NB4 (cell line): ENCODE measurements at places on chromosomes 6 and 20.

DNA sequence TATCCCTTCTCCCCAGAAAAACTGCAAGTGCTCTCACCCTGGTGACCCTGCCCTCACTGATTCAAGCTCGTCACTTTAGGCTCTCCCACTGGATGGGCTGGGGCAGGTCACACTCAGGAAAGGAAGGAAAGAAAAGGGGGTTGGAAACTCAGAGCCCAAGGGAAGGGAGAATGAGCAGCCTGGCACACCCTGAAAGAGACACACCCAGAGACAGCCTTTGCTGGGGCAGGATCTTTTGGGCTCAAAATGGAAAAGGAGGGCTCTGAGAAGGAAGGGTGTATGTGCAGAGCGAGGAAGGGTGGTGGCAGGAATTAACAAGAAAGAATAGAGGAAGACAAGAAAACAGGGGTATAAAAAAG is 2.5 kb downstream of the PPP1R18 start:
- no peak for DNase-seq

GRCh38 chr20:35773154-35773751 is 1.4 kb downstream of the PHF20 start:
- DNase-seq: peak; percentile 70

GRCh38 chr6:5424726-5425125 is 163.4 kb downstream of the FARS2 start:
- no peak for DNase-seq

DNA sequence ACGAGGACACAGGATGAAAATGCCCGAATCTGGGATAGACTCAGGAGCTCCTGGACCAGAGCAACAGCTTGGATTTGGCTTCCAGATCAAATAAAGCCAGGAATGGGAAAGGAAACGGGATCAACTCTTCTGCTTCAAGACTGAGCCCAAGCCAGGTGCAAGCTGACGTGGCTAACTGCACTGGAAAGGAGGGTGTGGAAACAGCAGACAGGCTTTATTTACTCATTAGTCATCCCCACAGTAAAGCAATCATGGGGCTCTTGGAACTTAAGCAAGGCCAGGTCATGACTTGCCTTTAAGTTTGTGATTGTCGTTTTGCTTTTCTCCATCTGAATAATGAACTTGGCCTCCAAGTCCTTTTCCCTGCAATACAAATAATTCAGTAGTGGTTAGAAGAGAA is 45.2 kb downstream of the KIF16B start:
- no peak for DNase-seq

- DNase-seq: no peak
These were observed 63.1 kb downstream of the ANKRD6 start for GRCh38 chr6:89495961-89496535.

DNA sequence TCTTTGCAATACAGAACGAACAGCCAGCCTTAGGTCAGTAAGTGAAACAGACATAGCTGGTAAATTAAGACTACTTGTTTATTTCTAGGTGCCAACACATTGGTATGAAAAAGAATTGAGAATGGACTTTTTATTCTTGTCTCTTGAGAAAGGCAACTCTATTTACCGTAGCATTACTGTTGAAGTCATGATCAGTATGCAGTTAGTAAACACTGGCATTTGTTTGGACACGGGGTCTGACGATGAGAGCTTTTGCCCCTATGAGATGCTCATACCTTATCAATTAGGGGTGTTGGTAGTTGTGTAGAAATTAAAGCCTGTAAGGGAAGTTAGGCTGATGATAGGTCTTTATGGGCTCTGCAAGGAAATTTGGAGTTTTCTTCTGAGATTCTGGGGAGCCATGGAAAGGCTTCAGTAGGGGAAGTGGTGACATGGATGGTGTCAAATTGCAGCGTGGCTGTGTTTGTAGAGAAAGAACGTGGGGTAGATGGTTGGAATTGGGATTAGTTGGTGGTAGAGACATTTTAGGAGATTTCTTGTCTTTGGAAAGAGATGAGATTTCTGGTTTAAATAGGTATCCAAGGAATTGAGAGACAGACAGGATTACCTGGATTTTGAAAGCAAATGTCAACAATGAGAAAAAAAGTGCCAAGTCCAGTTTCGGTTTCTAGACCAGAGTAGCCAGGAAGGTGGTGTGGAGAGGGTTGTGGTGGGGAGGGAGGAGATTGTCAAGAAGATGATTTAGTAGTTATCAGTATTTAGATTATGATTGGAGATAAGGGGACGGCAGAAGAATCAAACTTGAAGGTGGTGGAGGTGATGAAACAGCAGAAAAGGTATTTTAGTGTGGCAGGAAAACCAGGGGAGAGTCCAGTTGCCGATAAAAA is 116.6 kb downstream of the JARID2 start:
- DNase-seq: no peak

DNA sequence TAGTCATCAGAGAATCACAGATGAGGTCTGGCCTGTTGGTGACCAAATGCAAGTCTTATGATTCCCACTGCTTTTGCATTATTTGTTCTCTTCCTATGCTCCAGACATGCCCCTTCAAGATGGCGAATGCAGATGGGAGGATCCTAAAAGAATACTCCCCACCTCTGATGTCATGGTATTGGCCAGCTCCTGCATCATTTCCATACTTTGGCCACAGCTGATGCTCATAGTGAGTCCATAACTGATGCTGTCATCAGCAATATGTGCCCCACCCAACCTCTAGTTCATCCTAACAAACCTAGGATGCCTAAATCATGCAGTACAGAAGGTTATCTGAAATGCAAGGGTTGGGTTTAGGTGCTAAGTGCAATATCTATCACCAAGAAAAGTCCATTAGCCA is 5.4 kb upstream of the WFDC9 start:
- no peak for DNase-seq

GRCh38 chr6:94270091-94270948 is 851.0 kb upstream of the EPHA7 start:
- peak; percentile 11 for DNase-seq

GRCh38 chr6:150766201-150766997 is 99.1 kb upstream of the MTHFD1L start:
- DNase-seq: no peak

- DNase-seq: no peak
These were observed 20.2 kb upstream of the CD93 start for GRCh38 chr20:23106271-23106851.

GRCh38 chr20:21019814-21020658 is 86.1 kb downstream of the LINC00237 start:
- no peak for DNase-seq

DNA sequence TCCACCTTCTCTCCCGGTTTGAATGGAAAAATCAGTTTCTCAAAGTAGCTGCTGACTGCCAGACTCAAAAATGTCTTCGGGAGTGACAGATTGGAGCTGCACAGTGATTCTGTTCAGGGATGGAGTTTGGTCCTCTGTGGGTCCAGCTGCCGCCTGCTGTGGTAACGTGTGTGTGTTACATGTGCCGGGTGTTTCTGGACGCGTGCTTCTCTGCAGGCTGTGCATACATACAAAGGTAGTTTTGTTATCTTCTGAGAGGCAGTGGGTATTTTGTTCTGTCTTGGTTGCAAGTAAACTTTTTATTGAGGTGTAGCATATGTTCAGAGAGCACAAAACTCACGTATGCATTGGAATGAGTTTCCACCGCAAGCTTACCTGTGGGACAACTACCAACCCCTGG is 41.3 kb upstream of the NAA20 start:
- no peak for DNase-seq

- DNase-seq: no peak
These were observed 99.7 kb upstream of the KCNK16 start for GRCh38 chr6:39422238-39422637.

- DNase-seq: no peak
These were observed 568.0 kb downstream of the KIF16B start for GRCh38 chr20:16005021-16005914.

- DNase-seq: no peak
These were observed 4.0 kb downstream of the SLC52A3 start for GRCh38 chr20:764255-764654.

GRCh38 chr6:134870677-134871498 is 79.0 kb downstream of the ALDH8A1 start:
- no peak for DNase-seq
